Sciatic nerve (tissue), 2 donors: ENCODE measurements at places on chromosomes 5 and 9.

DNA sequence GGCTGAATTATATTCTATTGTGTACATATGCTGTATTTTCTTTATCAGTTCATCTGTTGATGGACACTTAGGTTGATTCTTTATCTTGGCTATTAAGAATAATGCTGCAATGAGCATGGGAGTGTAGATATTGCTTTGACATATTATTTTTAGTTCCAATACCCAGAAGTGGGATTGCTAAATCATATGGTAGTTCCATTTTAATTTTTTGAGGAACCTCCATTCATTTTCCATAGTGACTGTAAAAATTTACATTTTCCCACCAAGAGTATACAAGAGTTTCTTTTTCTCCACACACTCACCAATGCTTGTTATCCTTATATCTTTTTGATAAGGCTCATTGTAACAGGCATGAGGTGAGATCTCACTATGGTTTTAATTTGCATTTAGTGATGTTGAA is 19.4 kb downstream of the JAK2 start:
- no peak for DNase-seq

DNA sequence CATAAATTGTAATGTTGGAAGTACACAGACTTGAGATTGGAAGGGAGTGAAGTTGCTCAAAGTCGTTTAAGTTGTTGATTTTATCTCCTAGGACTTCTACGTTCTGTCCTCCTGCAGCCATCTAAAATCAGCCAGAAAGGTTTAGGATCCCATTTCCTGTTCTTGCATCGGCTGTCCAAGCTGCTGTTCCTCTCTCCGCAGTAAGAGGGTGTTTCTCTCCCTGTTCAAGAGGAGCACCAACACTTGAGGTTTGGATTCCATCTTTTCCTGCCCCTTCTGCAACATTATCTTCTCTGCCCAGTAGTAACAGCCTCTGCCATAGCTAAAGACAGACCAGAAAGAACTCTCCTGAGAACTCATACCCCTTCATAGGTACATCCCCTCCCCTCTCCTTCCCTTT is 373.4 kb downstream of the GADD45G start:
- DNase-seq = no peak

DNA sequence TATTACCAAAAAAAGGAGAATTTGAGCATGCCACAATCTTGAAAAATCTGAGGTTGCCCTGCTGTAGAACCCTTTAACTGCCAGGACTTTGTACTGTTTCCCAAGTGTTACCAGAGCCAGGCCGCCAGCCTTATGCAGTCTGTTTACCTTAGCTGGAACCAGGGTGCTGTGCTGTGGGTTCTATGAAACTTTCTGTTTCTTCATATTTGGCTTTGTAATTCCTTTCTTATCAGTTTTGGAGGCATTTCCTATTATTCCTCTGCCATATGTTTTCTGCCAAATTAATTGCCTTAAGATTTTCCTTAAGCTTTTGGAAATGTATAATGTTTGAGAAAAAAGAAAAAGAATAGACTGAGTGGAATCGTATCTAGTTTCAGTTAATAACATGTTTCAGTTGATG is 2.1 kb downstream of the S1PR3 start:
- DNase-seq = no peak

DNA sequence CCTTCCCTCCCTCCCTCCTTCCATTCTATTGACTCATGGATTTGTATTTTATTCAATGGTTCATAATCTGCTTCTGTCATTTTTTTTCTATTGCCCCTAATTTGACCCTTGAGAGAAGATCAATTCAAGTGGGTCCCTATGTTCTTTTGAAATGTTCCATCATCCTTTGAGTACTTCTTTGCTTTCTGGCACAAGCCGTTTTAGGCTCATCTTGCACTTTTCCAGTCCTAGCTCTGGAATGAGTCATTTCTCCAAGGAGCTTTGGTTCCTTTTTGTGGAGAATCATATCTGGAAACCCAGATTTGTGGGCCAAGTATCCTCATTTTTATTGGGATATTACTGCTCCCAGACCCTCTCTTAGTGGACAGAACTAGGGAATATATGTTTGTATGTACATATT is 126.8 kb upstream of the PTPN3 start:
- DNase-seq = no peak

DNA sequence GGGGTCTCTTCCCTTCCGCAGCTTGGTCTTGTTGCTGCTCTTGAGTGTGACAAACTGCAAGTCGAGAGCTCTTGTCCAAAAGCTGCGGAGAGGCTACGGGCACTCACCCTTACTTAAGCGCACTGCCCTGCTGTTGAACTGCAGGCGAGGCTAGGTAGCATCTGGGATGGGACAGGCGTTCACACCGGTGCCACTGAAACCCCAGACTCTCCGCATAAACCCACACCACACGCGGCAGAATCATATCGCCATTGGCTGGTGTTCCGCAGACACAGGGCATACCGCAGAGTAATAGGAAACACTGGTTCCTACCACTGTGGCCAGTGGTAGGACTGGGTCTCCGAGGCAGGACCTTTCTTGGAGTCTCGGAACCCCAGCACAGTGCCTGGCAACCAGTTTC is 2.2 kb upstream of the NPR3 start:
- no peak for DNase-seq
